Progenitor cell of endocrine pancreas (in vitro differentiated cells): ENCODE measurements at places on chromosomes 7 and 10.

DNA sequence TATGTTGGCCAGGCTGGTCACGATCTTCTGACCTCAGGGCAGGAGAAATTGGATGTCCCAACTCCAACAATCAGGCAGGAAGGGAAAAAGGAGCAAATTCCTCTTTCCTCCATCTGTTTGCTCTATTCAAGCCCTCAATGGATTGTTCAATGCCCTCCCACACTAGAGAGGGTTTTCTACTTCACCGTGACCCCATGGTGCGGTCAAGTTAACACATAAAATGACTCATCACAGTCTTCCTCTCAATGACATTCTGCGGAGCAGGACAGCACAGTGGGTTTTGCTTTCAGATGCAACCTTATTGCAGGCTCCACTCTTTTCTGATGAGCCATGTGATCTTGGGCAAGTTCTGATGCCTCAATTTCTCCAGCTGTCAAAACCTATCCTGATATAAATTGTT lies 364.9 kb downstream of the ANKRD30A start:
- no peaks in the 10 kb centered on the region for H3K4me1 ChIP-seq
- H3K27ac ChIP-seq = no peak overlapping the region
- H3K36me3 ChIP-seq = peaks cover 1% of the 10 kb centered on the region
- no peak overlapping the region for H3K4me3 ChIP-seq
- no peaks in the 10 kb centered on the region for H3K27me3 ChIP-seq
- no peak for DNase-seq

DNA sequence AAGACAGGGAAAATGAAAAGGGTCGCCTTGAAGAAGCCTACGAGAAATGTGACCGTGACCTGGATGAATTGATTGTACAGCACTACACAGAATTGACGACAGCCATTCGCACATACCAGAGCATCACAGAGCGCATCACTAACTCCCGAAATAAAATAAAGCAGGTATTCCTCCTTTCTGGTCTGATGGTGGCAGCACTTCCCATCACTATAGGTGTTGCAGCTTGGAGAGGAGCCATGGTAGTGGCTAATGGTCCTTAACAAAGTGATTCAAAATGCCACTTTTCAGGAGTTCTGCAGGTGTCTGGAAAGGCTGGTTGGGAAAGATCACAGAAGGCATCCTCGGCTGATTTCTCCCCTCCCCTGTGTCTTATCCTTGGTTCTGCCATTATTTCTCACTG lies 22.1 kb downstream of the EXOC4 start:
- peaks cover 29% of the 10 kb centered on the region for H3K36me3 ChIP-seq
- H3K27me3 ChIP-seq = no peaks in the 10 kb centered on the region
- H3K27ac ChIP-seq = no peak overlapping the region

DNA sequence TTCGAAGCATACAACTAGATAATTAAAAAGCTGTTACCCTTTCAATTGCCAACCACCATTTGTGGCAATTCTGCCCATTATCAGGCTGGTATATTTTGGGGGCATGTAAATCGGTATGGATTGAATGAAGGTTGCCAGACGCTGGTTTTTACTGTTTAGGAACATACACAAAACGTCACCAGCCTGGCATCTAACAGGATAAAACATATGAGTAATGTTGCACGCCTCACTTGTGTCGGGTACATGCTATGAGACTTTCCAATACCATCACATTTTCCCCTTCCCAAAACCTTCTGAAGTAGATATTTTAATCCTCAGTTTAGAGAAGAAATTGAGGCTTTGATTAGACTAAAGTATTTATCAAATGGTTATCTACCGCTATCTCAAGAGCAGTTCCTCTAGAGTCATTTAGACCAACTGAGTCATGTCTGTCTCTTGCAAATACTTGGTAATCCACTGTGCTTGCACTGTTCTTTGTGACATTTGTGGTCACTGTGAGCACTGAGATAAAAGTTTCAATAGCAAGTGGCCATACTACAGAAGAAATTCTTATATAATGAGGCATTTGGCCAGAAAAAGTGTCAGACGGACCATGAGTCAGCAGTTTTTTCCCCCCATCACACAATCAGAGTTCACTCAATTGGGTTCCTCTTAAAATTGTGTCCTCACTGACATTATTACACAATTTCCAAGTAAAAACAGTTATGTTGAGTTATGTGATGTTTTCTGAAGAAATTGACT lies 498.7 kb downstream of the NXPH1 start:
- no peaks in the 10 kb centered on the region for H3K36me3 ChIP-seq
- H3K27ac ChIP-seq = no peak overlapping the region
- no peaks in the 10 kb centered on the region for H3K4me1 ChIP-seq
- no peaks in the 10 kb centered on the region for H3K27me3 ChIP-seq

DNA sequence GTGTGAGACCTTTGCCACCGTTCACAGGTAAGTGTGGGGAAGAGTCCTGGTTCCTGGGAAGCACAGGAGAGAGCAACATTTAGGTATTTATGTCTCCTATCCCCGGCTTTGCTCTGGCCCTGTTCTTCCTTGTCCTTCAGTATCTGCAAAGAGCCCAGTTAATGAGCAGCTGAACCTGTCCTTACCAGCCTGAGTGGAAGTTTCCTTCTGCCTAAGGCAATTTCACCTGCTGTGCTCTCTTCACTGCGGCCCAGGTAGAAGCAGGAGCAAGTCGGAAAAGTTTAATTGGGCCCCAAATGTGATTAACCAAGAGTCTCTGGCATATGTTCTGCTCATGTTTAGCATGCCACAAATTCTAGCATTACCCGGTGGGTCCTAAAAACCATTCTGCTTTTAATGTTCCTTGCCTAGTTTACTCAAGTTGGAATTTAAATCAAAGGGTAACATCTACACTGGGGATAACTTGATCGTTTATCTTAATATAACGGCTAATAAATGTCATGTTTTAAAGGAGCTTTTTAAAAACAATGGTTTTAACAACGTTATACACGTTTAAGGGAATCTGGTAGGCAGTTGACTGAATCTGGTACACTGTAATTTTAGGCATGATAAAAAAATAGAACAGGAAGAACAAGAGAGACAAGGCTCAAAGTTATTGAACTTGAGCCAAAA lies 817.1 kb downstream of the TYW1 start:
- H3K4me3 ChIP-seq = no peak overlapping the region
- H3K27ac ChIP-seq = no peak overlapping the region
- no peak for DNase-seq

DNA sequence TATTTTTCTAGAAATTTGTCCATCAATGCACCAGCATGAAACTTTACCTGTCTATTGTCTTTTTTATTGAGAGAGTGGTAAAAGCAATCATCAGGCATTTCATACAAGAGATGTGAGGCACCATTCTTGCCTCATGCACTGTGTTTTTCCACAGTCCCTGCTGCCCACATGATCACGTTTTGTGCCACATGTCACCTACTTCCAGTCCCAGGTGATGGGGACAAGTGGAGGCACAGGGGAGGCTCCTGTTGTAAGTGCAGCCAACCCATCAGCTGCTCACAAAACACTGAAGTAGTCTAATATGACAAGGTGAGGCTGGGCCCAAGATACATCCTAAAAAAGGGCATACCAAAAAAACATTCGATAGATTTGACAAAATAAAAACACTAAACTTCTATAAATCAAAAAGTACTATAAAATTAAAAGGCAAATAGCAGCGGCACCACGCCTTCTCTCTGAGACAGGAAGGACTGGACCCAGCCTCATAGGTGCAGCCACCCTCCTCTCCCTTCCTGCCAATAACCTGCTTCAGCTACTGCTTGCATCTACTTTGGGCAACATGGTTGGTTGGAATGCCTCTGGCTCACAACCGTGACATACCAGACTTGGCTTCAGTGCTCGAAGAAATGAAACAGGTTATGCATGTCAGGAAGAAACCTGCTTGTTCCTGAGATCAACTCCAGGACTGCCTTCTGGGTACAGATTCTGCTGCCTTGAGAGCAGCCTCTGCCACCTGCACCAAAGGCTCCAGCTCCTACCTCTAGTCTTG lies 2.3 kb downstream of the ZC3HAV1L start:
- H3K36me3 ChIP-seq = peaks cover 3% of the 10 kb centered on the region
- H3K27me3 ChIP-seq = no peaks in the 10 kb centered on the region
- no peak for DNase-seq
- H3K27ac ChIP-seq = no peak overlapping the region
- H3K4me3 ChIP-seq = no peak overlapping the region

DNA sequence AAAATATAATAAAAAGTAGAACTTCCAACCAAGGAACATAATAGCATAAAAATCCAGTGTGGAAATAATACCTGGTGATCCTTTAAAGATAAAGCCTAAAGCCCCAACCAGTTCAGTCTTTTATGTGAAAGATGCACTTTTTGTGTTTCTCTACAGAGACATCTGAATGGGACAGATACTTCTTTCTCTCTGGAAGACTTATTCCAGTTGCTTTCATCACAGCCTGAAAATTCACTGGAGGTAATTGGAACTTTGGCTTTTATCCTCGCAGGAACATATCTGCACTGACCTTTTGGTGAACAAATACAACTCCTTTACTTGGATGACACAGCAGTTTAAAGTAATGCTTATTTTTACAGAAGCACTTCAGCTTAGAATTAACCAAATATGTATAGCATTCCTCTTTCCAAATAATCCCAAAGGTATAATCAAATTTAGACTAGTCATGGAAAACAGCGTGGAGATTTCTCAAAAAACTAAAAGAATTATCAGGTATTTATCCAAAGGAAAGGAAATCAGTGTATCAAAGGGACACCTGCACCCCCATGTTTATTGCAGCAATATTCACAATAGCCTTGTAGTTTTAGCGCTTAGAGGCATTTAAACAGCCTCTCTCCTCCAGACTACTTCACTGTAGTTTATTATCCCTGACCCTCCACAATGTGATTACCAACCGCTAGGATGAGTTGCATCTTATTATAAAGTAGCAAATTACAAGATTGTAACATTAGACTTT lies 16.8 kb downstream of the HNRNPA2B1 start:
- peak overlapping the region; percentile 76 for H3K27ac ChIP-seq
- peaks cover 20% of the 10 kb centered on the region for H3K4me1 ChIP-seq
- H3K4me3 ChIP-seq = no peak overlapping the region
- no peak for DNase-seq
